ENCODE measurements at places on chromosomes 5 and 9. TPM values are rescaled to one million over a fixed set of nuclear protein-coding genes. Genes with fewer than 3 reads are reported as not detected.

DNA sequence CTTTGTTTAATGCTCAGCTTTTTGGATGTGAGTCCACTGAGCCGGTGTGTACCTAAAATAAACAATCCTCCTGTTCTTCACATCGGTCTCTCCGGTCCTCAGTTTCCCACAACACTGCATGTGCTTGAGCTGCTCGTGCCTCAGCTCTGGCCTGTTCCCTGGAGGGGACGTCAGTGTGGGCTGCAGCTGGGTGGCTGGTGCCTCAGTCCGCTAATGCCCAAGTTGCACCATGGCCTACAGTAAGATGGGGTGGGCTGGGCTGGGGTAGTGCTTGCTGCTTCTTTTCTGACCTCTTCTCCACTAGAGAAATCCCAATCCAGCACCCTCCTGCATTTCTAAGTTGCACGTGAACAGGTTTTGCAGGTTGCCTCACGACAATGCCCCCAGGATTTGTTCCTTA lies 595 bp upstream of the BTNL9 start:
- DNase-seq = no peak

GLDC gene
- total RNA-seq = 0.46 TPM

- DNase-seq = no peak
Observed at GRCh38 chr5:94700592-94700991, 82.1 kb downstream of the SLF1 start.

- no peak for DNase-seq
Observed at GRCh38 chr9:34211395-34211794, 32.6 kb downstream of the UBAP1 start.

BRD3 gene
- total RNA-seq = 21.5 TPM

Data from gastrocnemius medialis (tissue), 4 donors.